Putamen (tissue), 1 donor: ENCODE measurements at places on chromosomes 16 and 17.

GRCh38 chr17:72477491-72477890 is 356.7 kb downstream of the SOX9 start:
- no peak for DNase-seq

GRCh38 chr17:37179893-37180292 is 195.9 kb upstream of the C17orf78 start:
- no peak for DNase-seq

GRCh38 chr17:42850954-42851353 is at the start of gene AOC3:
TSS of gene AOC3 (plus strand) at chr17:42851199. CDS start at chr17:42851344, 145 bp downstream.
- DNase-seq: no peak

DNA sequence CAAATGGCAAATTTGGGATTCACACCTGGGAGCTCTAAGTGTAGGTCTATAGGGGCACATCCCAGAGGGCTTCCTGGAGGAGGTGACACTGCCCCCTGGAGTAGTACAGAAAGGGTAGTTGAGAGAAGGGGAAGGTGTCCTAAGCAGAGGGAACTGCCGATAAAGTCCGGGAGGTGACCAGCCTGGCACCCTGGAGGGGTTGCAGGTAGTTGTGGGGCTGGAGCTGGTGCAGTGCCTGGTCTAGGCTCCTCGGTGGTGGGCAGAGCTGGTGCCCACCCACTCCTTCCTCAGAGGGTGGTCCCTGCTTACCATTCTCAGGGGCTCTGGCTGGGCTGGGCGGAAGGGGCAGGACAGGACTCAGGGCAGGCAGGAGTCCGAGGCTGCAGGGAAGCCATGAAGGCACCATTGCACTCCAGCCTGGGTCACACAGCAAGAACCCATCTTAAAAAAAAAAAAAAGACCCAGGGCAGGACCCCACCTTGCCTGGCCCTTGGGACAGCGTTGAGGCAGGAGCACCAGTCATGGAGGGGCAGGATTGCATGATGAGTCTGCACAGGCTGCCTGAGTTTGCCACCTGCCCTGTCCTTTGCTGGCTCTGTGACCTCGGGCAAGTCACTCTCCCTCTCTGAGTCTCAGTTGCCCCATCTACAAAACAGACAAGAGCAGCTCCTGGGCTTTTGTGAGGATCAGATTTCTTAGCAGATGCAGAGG is 43.8 kb downstream of the LAT start:
- DNase-seq: no peak

DNA sequence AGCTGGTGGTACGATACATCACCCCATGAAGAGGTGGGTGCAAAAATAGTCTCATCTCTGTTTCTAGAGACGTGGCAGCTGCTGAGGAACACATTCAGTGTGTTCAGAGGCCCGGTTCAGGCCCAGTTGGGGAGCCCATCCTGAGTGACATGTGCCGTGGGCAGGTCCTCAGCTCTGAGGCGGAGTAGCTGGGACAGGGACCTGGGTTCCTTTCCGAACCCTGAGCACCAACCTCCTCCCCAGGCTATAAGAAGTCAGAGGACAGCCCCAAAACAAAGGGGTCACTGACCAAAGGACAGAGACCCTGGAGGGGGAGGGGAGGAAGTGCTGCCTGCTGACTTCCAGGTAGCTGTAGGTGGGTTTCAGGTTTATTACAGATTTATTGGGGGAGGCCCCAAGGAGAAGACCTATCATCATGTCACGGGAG is 5.1 kb downstream of the LDHD start:
- DNase-seq: no peak
